ENCODE measurements at places on chromosomes 1 and 21. TPM values are rescaled to one million over a fixed set of nuclear protein-coding genes. Genes with fewer than 3 reads are reported as not detected.

DNA sequence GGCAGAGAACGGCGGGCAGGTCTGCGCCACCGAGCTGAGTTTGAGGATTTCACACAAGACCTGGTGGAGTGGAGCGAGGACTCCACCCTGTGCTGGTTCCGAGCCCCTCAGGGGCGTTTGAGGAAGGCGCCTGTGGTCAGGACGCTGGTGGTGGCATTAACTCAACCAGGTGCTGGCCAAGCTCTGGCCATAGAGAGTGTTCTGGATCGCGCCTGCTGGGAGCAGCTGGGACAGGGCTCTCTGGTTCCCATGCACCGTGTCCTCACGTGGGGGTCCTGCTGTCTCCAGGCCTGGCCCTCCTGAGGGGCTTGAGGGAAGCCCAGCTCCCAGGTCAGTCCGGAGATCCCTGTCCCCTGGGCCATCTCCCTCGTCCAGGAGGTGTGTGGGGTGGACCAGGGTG, 24.8 kb upstream of the TTC34 start:
- DNase-seq = no peak

- no peak for DNase-seq
Observed at GRCh38 chr1:81391125-81391828, 409.5 kb upstream of the ADGRL2 start.

DNA sequence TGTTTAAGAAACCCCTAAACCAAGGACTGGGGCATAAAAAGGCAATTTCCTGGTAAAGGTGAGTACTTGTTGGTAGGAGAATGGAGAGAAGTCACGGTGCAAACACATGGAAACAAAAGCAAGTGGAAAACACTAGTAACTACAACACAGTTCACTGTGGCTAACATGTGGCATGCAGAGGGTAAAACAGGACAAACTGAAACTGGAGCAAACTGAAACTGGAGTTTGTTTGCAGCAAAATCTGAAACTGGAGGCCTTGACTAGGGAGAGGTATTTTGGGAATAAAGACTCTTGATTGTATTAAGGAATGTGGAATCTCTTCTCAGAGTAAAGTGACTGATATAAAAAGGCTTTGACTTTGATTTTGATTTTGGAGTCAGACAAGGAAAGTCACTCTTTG, 376.3 kb upstream of the PRMT6 start:
- DNase-seq = no peak

DNA sequence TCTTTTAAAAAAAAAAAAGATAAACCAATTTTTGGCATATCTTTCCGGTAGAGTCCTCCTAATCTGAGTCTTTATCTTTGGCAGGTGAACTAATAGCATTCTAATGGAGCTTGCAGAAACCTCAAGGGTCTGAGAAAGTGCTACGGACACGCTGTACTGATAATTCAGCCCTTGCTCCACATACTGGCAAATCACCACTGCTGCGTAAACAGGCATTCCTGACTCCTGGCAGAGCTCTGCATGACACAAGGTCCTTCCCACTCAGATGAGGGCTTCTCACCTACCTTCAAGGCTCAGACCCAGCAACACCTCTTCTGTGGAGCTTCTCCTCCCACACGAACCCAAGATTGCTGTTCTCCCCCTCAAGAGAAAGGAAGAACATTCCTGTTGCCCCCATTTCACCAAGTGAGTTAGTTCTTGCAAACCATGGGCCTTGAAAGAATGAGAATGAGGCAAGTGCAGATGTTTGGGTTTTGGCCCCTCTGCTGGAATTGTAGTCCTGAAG, 48.0 kb downstream of the LYST start:
- no peak for DNase-seq

- peak; percentile 64 for DNase-seq
Observed at GRCh38 chr1:116737020-116737854, 17.0 kb upstream of the CD2 start.

GRCh38 chr1:64553285-64553684, 83.4 kb downstream of the CACHD1 start:
- DNase-seq = no peak

DNA sequence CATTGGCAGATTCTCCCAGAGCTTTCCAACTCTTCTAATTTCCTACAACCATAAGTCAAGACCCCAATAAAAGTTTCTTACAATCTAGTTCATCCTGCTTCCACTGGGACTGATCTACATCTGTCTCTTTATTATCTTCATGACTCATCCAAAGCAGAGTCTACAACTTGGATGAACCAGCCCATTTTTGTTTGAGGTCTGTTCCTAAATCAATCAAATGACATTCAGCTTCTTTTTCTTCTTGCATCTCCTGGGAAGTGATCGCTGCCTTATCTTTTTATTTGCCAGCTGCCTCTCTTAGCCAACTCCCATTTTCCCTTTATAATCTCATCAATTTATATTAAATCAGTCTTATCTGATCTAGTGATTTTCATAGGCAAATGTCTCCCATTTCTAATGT, 105.6 kb downstream of the ERG start:
- DNase-seq = no peak

DNA sequence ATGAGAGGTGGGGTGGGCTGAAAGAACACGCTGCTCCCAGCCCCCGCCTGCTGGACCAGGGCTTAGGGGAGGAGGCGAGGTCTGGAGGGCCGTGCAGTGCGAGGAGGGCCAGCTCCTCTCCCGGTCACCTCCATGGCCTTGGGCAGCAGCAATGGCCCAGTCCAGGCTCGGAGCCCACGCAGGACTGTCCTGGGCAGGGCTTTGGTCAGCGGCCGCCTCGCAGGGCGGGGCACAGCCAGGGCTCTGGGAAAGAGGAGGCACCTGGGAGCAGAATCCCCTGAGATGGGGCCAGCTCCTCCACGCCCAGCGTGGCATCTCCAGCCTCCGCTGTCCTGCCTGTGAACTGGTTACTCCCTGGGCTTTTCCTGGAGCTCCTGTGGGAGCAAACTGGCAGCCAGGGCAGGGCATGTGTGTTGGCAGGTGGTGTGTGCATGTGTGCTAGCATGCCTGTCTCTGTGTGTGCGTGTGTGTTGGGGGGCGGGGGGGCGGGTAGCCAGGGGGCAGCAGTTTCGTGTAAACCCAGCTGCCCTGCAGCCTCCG, 27.4 kb downstream of the ARHGEF16 start:
- DNase-seq = no peak

DNA sequence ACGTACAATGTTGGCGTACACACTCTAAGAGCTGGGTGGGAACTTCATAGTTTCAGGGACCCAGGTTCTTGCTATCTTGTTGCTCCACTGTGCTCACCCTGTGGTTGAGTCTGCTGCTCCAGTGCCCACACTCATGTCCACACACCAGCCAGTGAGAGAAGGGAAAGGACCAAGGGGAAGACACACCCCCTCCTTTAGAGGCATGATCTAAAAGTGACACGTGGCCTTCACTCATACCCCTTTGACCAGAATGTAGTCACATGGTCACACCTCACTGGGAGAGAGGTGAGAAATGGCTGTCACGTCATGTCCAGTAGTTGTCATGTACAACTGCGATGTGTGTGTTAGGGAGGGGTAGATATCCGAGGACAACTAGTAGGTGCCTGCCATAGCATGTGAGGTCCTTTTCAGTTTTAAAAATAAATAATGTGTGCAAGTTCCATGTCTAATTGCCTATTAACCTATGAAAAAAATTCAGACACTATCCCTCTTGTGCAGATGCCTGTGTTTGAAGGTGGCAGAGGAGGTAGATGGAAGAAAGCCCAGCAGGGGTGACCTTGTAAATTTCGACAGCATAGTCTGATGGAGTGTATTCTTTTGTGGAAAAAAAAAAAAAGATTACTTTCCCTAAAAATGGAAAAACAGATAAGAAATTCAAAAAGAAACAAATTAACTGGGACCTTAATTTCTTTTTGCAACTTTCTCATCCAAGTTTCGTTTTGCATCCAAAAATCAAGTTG, 149.6 kb downstream of the C1orf21 start:
- DNase-seq = no peak

- no peak for DNase-seq
Observed at GRCh38 chr1:226657895-226658545, 81.1 kb downstream of the ITPKB start.

DNA sequence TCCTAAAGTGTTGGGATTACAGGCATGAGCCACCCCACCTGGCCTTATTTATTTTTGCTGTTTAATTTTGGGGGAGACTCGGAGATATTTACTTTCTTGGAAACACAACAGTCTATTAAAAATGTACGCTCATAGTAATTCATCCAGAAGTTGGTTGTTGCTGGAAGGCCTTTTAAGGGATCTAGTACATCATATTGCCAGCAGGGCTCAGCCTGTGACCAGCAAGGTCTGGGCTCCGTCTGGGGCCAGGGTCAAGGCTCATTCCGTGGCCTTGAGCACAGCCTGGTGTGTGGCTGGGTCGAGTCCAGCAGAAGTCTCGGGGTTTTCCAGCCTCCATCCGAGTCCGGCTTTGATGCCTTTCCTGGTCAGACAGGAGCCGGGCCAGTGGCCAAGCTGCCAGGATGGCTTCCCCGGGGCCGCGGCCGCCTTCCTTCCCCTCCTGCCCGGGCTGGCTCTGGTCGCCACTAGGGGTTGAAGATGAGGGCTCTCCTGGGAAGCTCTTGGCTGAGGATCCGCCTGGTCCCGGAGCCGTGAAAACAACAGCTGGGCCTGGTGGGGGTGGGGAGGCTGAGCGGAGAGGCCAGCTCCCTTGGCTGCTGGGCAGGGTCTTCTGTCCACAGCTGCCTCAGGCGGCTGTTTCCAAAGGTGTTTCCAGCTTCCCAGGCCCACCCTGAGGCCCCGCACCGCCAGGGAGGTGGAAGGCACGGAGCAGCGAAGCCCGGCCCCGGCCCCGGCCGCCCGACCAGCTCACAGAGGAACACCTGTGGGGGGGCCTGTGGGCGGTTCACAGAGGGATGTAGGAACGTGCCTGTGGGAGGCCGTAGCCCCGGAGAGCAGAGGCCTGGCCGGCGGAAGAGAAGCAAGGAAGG, 5.1 kb upstream of the VWA1 start:
- DNase-seq = peak; percentile 77

DNA sequence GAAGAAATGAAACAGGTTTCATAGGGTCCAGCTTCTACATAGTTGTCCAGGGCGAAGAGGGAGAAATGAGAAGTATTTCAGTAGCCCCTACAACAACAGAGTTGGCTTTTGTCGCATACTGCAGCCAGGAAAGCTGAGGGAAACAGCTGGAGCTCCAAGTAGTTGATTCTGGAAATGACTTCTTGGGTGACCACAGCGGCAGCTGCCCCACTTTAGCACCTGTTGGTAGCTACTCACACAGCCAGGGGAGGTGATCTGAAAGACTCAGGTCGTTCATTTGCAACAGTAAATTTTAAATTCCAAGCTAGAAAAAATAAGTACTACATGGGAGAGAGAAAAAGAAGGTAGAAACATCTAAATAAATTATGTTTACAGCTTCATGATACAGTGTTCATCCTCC, 2.3 kb downstream of the TTC13 start:
- no peak for DNase-seq

GRCh38 chr1:192890134-192890533, 81.3 kb downstream of the RGS2 start:
- no peak for DNase-seq

- DNase-seq = no peak
Observed at GRCh38 chr1:202825748-202826147, 15.0 kb downstream of the PCAT6 start.

GRCh38 chr1:246827396-246827795, 103.2 kb downstream of the SCCPDH start:
- no peak for DNase-seq

- peak; percentile 60 for DNase-seq
Observed at GRCh38 chr1:39183503-39184353, 20.8 kb upstream of the MACF1 start.

DNA sequence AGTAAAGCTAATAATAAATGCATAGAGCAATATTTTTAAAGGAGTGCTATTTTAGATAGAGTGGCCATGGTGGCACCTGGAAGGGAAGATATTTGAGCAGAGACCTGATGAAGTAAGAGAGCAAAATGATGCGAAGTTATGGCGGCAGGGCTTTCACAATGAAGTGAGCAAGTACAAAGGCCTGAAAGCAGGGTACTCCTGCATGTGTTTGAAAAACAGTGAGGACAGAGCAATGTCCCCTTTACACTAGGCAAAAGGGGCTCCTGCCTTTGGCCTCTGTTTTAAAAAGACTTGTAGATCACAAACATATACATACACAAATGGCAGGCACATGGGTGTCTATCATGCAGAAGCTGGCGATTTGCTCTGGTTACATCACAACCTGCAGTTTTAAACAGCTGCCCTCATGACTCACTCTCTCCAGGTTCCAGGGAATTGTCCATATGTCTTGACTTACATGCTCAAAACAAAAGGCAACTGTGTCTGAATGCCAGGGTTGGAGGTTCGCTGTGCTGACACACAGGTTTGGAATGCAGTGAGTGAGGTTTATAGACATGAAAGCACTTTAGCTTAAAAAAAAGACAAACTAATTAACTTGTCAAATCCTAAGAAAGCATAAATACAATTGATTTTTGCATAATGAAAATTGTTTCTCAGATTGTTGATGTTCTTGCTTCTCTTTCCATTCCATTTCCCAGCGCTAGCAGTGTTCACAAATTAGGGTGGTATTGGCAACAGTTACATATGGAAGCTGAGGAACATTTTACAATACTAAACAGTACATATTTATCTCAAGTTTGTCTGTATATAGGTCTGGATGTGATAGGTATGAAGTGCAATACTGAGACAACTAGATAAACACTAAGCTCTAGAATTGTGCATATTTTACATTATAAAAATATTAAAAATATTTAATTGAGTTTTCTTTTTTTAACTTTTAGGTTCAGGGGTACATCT, 313.9 kb downstream of the BARHL2 start:
- DNase-seq = peak; percentile 77

GRCh38 chr1:110513511-110513910, 5.5 kb downstream of the KCNA10 start:
- no peak for DNase-seq

GRCh38 chr21:36347962-36348328, 27.9 kb downstream of the MORC3 start:
- DNase-seq = no peak

GRCh38 chr1:47565676-47566075, 127.8 kb downstream of the FOXD2 start:
- DNase-seq = no peak

- DNase-seq = no peak
Observed at GRCh38 chr1:112957133-112957812, 1.3 kb upstream of the SLC16A1 start.

DNA sequence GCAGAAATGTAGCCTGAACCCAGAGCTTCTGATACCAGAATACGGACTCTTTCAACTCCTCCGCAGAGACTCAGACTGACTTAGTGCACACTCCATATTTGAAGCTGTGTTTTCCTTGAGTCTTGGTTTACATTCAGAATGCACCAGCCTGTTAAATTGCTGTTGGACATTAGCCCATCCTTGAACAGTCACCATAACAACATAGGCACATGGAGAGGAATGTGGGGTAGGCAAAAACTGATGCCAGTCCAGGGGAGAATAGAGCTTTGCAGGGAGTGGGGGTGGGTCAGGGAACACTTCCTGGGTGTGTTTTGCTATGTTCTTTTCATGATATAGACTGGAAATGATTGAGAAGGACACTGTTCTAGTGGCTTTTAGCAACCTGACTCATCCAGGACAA, 76.3 kb upstream of the CACNA1E start:
- DNase-seq = no peak

Gene OR14K1
- total RNA-seq = not detected

Gene GBP6
- total RNA-seq = not detected

Gene CDC20
- 0.23 TPM for total RNA-seq

Gene IGSF21
- total RNA-seq = 0.95 TPM

Gene KIF17
- 0.66 TPM for total RNA-seq

Gene PLA2G4A
- total RNA-seq = 1.5 TPM

Gene CRB1
- not detected for total RNA-seq

Gene ADAMTS5
- 0.56 TPM for total RNA-seq

Gene LRRC7
- total RNA-seq = 0.26 TPM

Gene KCND3
- total RNA-seq = 8.5 TPM

Gene UMODL1
- total RNA-seq = not detected

Gene KRTAP7-1
- total RNA-seq = not detected

Measured in pancreas (tissue), 10 donors.